ENCODE measurements at places on chromosomes 11 and 22. TPM values are rescaled to one million over a fixed set of nuclear protein-coding genes. Genes with fewer than 3 reads are reported as not detected.

- no peak overlapping the region for H3K4me3 ChIP-seq
- DNase-seq, result no peak
- peaks cover 20% of the 10 kb centered on the region for H3K36me3 ChIP-seq
- no peaks in the 10 kb centered on the region for H3K27me3 ChIP-seq
- H3K4me1 ChIP-seq, result peaks cover 4% of the 10 kb centered on the region
Measured at GRCh38 chr11:72959998-72960731, 146.0 kb downstream of the ATG16L2 start.

DNA sequence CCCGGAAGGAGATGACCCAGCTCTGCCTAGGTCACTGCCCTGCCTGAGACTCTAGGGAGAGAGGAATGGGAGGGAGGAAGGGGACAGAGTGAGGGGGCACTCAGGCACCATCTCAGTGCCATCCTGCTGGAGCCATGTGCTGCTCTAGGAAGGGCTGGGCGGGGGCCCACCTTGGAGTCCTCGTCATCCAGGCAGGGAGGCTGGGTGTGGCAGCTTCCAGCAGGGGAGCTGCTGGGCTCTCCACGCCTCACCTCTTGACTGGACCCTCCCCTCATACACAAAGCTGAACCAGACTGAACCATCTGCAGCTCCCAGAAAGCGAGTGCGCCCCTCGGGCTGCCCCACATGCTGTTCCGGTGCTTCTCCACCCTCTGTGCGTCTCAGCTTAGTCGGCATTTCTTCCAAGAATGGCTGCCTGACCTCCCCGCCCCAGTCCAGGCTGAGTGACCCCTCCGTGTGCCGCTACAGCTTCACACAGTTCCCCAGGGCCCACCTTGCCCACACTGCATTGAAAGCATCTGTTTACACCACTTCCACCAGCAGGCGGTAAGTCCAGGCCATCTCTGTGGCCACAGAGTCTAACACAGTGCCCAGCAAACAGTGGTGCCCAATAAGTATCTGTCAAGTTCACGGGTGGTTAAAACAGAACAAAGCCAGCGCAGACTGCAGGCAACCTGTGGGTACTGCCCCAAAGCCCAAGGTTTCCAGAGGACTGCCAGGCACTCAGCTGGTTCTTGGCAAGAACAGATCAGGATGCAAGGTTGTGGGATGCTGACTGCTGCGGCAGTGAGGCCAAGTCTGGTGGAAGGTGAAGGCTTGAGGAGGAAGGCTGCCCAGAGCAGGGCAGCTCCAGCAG is 9.4 kb upstream of the TRIM29 start:
- H3K4me3 ChIP-seq, result no peak overlapping the region
- no peak overlapping the region for H3K27ac ChIP-seq
- peak; percentile 37 for DNase-seq

DNA sequence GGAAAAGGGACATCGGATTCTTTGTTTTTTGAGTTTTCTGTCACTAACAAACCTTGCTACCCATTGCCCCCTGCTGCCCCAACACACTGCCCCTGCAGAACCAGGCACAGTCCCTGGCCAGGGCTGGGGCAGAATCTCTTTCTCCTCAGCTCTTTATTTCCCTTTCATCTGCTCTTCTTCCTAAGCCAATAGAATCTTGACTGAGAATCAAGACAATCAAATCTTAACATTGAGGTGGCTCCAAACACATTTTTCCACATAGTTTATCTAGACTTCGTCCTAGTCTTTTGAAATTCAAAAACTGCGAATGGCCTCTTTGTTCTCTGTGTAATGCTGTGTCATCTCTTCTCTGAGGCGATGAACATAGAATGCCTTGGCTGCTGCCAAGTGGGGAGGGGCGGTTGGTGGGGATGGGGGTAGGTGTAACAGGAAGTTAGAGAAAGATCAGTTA is 16.1 kb upstream of the NTM start:
- H3K4me3 ChIP-seq, result no peak overlapping the region
- H3K4me1 ChIP-seq, result no peaks in the 10 kb centered on the region
- H3K27me3 ChIP-seq, result no peaks in the 10 kb centered on the region
- DNase-seq, result no peak
- no peak overlapping the region for H3K27ac ChIP-seq

DNA sequence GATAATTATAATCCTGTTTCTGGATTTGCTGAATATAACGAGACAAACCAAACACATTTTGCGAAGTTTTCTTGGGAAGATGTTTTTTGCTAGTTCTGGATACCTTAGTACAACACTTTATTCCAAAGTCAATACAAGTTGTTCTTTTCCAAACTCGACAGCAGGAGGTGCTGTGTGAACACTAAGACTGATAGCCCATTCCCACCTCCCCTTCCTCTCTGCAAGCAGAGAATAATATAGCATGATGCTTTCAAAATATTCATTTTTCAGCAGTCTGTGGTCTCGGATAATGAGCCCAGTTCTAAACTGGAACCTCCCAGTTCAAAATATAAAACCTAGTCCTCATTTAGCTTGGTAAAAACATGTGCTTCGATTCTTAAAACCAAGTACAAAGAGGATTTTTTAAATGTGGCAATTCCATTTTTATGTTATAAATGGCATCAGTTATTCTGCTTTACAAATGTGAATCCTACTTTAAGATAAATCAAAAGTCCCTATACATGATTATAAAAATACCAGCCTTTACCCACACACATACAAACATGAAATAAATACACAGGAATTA is 129.1 kb downstream of the DCDC1 start:
- peaks cover 10% of the 10 kb centered on the region for H3K27me3 ChIP-seq
- peak; percentile 63 for DNase-seq
- no peak overlapping the region for H3K4me3 ChIP-seq
- no peak overlapping the region for H3K27ac ChIP-seq

ABCC8 gene
- total RNA-seq, result not detected

OR2AG2 gene
- 0.62 TPM for total RNA-seq

ELP4 gene
- 17.4 TPM for total RNA-seq

All from activated CD4-positive, alpha-beta T cell treated with anti-CD3 and anti-CD28 coated beads, Interleukin-2, amount 10 ng/mL, durations not matched to agents 24 days and 14 days (primary cell).